EH (cell line): ENCODE measurements at places on chromosomes 12 and 14.
A peak's percentile ranks its signal among the peaks of the same experiment; 100 is the strongest.

DNA sequence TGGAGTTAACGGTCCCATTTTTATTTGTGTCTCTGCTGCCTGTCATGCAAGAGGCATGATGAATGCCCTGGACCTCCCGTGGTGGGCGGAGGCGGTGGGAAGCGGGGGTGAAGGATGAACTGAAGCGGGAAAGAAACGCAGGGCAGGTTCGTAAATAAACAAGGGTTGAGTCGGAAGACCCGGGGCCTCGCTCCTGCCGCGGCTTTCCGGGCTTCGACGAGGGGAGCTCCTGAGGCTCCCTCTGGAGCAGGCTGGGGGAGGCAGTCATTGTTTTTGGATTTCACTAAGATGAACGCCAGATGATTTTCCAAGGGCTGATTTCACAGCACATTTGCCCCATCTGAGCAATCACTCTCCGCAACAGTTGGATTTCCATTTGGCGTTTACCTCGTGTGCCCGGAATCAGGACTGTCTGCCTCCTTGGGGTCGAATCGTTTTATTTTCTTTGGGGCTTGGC is 130.2 kb downstream of the SLC38A6 start:
- no peak for DNase-seq

GRCh38 chr14:75223664-75224154 is 47.3 kb upstream of the TMED10 start:
- peak; percentile 73 for DNase-seq

- DNase-seq = no peak
These were observed 29.7 kb downstream of the TMCC3 start for GRCh38 chr12:94620621-94621020.

DNA sequence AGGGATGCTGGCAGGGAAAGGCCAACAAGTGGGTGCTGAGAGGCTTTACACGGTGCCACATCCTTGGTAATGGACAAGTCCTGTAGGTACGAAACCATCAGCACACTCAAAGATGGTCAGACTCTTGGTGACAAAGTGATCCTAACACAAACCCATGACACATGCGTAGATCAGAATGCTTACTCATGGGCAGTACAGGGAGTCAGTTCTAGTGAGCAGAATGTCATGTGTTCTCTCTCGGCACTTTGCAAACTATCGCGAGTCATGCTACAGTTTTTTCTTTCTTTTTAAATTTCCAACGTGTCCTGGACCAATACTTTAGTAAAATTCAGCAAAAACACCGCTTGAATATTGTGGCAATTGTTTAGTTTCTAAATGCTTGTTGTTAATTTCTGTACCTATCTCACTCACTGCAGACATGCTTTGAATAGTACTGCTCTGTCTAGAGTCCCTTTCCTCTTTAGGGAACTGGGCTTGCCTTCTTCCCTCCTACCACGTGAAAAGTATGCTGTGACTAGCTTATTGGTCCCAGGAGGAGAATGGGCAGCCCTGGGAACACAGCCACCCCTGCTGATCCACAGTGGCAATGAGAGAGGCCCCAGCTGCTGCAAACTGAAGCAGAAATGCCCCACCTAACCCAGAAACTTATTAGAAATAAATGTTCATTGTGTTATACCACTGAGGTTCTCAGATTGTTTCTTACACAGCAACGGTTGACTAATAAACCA is 62.4 kb downstream of the UBR7 start:
- peak; percentile 69 for DNase-seq

DNA sequence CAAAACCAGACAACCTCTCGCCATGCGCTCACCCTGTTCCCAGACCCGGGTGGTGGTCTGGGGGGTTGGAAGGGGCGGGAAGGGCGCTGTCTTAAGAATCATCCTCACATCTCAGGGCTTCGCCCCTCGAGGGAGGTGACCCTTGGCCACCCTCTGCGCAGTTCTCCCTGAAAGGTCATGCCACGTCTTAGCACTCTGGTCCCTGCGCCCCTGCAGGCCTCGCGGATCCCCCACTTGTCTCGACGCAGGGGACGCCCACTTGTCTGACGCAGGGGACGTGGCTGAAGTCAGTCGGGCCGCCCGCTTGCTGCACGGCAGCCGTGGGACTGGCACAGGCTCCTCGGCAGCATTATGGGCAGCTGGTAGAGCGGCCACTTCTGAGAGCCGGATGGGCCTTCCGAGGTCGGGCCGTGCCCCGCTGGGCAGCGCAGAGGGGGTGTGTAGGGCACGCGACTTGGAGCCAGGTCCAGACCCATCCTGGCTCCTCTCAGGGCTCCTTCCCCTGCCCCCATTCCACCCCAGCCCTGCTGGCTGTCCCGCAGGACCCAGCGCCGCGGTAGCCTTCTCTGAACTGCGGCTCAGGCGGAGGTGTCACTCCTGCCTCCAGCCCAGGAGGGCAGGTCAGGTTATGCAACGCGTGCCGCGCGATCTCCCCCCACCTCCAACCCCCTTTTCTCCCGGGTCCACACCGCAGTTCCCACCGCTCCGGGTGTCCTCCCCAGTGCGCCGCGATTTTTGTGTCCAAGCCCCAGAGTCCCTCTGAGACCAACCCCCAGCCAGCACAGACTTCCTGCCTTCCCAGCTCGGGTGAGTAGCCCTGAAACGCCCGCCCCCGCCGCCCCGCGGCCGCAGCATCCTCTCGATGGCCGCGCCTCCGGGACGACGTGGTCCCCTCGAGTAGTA is 40.9 kb upstream of the CAPRIN2 start:
- peak; percentile 89 for DNase-seq

GRCh38 chr12:78534311-78534710 is 330.3 kb upstream of the SYT1 start:
- no peak for DNase-seq
